Mesenteric fat pad (tissue), 1 donor: ENCODE measurements at places on chromosomes 7 and 10. TPM values are rescaled to one million over a fixed set of nuclear protein-coding genes. Genes with fewer than 3 reads are reported as not detected.

DNA sequence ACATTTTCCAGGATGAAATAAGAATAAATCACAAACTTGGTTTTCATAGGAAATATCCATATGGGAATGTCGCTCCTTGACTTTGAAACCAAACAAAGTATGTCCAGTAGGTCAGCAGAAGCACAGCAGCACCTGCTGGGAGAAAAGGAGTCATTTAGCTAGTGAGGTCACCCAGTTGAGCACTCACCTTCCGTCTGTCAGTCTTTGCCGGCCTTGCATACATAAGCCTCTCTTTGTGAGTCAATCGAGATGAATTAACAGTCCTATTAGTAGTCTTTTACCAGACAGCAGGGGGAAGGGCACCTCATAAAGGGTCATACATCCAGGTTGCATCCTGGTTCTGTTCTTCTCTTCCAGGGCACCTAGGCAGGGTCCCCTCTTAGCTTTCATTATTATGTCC lies 232.5 kb upstream of the FZD1 start:
- DNase-seq, result no peak

- DNase-seq, result no peak
Observed at GRCh38 chr10:50334273-50334672, 83.0 kb upstream of the ASAH2 start.

DNA sequence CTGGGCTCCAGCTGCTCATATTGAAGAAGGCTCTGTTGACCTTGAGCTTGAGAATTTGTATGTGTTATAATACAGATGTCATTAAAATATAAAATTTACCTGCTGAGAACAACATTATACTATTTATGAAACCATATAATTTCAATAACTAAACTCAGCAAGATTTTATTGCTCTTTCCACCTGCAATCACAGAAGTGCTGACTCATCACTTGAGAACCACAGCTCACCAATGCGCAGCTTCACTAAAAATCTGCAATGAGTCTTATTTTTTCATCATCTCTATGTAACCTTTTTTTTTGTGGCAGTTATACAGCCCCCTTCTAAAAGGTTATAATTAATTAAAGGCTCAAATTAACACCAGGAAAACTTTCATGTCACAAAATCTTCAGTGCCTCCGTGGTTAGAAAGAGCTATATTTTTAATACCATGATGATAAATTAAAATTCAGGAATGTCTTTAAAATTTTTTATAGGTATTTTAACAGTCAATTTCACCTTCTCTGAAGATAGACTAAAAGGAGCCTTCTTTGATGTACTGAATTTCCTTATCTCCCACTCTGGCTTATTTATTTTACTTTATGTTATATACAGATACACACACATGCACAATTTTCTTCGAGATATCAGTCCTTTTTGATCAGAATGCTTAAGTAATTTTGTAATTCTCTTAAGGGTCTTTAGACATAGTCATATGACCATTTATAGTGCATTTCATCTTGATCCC lies 102.7 kb downstream of the EVX1 start:
- no peak for DNase-seq

The VAX1 gene
- not detected for total RNA-seq

The NPFFR1 gene
- total RNA-seq, result not detected

The SLC16A9 gene
- total RNA-seq, result 0.06 TPM

The HTR5A gene
- total RNA-seq, result not detected
